T-helper 2 cell (primary cell): ENCODE measurements at places on chromosomes 5 and 9.

- no peak for DNase-seq
Measured at GRCh38 chr9:126459965-126460843, 133.6 kb downstream of the MVB12B start.

DNA sequence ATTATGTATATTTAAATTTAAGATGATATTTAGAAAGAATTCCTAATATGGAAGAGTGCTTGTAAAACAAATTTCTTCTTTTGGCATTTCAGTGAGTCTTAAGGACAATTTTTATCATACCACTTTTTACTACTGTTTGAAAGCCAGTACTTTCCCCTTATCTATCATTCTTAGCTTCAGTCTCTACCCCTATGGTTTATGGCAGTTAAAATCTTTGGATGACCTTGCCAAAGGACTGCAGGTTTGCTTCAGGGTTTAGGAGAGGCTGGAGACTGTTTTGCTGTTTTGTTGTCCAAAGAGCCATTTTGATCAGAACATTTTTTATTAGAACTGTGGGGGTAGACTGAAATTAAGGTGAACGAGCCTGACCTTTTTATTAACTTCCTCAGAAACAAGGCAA is 30.8 kb downstream of the SLC38A9 start:
- no peak for DNase-seq

GRCh38 chr9:673966-674526 is 167.5 kb upstream of the DMRT1 start:
- no peak for DNase-seq

GRCh38 chr9:34185778-34186551 is 7.1 kb downstream of the UBAP1 start:
- DNase-seq = no peak

DNA sequence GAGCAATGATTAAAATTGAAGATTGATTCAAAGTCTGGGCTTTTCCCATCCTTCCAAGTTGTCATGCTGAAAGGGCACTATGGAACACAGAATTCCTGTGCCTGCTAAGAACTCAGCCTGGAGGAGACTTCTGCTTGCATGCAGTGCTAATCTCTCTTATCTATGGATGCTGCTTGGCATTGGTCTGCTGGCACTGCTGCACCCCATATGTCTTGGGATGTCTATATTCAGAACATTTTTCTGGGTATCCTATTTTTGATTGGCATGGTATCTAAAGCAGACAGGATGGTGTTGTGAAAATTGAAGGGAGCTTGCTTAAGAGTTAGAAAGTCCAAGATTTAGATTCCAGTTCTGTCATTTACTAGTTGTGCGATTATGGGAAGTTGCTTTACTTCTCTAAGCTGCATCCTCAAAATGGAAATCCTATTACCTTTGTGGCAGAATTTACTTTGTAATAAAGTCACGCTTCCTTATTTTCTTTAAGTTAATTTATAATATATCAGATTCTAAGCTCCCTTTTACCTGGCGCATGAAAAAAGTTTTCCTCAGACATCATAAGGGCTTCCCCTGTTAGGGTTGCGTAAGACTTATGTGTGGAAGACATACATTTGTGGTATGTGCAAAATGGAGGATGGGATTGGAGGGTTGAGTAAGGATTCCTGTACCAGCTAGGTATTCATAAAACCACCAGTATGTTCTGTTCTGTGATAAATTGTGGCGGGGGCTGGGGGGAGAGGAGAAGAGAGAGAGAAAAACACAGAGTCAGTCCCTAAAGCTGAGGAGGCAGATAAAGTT is 254.0 kb downstream of the DMAC1 start:
- no peak for DNase-seq

DNA sequence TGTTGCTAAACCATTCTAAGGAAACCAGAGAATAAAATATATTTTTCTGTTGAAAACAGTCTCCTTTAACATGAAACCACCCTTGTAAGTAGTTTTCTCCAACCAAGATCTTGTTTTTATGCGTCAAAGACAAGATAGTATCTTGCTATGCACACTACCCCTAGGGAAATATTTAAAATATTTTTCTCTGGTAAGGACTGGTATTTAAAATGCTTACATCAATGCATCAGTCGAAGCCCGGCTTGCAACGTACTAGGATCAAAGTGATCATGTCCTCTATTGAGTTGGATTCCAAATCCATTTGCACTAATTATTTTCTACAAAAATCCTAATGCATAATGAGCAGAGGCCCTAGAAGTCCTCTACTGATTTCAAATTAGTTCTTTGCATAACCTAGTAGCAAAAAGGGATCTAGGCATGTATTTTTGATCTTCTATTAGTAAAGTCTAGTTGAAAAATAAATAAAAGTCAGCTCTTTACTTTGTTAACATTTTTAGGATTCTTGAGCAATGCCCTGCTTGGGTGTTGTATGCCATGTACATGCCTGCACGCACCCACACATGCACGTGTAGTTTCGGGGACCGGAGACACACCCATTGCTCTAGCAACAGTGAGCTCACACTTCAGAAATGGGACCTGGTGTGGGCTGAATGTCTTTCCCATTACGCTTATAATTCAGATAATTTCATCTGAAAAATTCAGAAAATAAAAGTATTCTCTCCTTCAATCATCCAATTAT is 165.0 kb upstream of the GPR151 start:
- no peak for DNase-seq

- no peak for DNase-seq
Measured at GRCh38 chr5:54460181-54460919, 4.9 kb downstream of the HSPB3 start.

- DNase-seq = no peak
Measured at GRCh38 chr5:60586307-60586901, 113.6 kb downstream of the DEPDC1B start.

GRCh38 chr5:117559005-117559844 is 984.6 kb upstream of the SEMA6A start:
- no peak for DNase-seq

DNA sequence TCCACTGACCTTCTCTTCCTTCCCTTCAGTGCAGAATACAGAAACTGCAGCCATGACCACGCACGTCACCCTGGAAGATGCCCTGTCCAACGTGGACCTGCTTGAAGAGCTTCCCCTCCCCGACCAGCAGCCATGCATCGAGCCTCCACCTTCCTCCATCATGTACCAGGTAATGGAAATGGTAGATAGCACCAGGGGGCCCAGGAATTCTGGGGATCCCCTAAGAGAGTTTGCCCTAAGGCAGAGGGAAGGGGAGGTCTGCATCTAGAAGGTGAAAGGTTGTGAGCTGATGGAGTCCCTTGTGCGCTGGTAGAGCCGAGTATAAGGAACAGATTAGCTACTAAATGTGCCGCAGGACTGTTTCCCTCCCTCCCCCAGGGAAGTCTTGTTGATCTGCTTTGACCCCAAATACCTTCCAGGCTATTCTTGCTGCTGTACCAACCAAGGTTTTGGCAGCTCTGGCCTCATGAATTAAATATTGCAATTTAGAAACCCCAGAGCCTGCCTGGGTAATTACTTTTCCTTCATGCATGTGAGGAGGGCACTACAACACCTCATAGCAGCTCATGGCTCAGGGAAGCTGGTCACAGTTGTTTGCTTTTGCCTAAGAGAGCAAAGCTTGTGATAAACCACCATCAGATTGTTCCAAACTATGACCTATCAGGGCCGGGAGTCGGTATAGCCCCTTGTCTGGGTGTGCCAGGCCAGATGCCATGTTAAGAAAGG is 19.6 kb downstream of the CYFIP2 start:
- no peak for DNase-seq

DNA sequence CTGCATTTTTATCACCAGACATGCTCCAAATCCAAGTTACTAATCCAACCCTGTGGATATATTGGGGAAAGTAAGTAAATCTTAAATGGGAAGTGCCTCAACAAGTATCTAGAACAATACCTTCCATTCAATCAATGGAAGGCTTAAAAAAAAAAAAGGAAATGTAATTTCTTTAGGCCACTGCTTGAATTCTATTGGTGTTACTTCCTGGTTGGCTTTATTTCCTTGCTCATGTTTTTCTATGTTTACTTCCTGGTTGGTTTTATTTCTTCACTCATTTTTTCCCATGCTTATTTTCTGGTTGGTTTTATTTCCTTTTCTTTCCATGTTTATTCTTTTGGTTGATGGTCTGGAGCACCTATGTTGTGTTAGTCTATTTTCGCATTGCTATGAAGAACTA is 363.9 kb downstream of the KDM4C start:
- no peak for DNase-seq

GRCh38 chr9:81156381-81156780 is 533.0 kb downstream of the TLE1 start:
- DNase-seq = no peak

DNA sequence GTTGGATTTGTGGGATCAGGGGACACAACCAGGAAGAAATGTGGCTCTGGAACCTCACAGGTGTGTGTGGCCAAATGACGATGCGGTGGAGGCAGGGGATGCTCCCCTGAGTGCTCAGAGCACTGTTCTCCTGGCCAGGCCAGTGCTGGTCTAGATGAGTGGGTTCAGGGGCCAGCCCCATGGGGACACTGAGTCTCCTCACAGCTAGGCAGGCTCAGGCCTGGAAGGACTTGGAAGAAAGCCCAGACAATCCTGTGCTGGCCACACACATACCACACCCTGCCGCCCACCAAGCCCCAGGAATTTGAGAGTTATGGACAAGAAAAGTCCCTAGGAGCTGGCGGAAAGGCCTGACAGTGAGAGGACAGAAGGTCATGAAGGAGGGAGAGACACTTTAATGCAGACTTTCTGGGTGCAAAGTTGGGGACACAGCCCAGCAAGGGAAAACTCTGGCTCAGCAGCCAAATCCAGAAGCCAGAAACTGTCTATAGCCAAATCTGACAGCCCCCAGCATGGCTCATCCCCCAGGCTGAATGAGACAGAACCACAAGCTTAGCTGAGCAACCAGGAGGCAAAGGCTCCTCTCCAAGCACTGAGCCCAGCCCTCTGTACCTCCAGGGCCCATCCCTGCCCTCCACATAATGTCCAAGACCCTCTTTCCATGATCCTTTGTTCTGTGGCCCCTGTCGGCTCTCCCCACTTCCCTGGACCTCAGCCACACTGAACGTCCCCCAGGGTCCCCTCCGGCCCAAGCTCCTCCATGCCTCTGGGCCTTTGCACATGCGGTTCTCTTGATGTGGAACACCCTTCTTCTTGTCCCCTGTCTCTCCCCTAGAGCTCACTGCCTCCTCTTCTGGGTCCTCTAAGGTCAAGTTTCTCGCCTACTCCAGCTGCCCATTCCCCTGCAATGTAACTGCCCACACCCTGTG is 22.4 kb downstream of the LHX6 start:
- DNase-seq = no peak

GRCh38 chr5:178068293-178068692 is 45.0 kb upstream of the N4BP3 start:
- DNase-seq = no peak

- no peak for DNase-seq
Measured at GRCh38 chr5:53368516-53368915, 111.9 kb upstream of the FST start.

DNA sequence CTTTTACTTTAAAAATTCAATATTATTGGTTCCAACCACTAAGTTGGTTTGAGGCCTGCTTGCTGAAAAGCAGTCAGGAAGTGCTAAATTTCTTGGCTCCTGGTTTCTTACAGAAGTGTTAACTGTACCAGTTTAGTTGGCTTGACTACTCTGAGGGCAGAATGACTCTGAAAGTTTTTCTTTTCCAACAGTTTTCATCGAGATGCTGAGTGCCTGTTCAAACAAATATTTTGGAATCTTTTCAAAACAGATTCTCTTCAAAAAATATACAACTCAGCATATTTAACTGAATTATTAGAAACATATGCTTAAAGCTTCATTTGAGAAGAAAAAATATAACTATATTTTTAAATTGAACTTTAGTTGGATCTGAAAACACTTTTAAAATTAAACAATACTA is 37.0 kb downstream of the SLC38A9 start:
- no peak for DNase-seq

- no peak for DNase-seq
Measured at GRCh38 chr9:134564431-134565170, 77.0 kb upstream of the COL5A1 start.

- no peak for DNase-seq
Measured at GRCh38 chr5:132225165-132226032, 2.3 kb downstream of the P4HA2 start.

DNA sequence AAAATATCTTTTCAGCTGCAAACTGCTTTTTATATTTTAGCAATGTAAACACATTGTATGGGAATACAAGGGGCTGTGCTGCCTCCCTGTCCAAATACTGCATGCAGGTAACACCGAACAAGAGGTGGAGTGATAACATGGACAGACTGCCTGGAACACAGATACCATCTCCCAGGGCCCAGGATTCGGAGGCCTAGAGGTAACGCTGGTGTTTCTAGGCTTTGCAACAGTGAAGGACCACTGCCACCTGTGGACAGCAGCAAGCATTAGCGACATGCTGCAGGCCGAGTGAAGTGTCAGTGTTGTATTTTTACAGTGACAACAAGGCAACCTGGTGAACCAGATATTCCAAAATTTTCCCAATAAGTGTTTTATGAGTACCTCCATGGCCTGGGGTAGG is 379.1 kb downstream of the DMRT2 start:
- DNase-seq = no peak

- DNase-seq = no peak
Measured at GRCh38 chr9:8232726-8233125, 433.1 kb upstream of the DMAC1 start.

DNA sequence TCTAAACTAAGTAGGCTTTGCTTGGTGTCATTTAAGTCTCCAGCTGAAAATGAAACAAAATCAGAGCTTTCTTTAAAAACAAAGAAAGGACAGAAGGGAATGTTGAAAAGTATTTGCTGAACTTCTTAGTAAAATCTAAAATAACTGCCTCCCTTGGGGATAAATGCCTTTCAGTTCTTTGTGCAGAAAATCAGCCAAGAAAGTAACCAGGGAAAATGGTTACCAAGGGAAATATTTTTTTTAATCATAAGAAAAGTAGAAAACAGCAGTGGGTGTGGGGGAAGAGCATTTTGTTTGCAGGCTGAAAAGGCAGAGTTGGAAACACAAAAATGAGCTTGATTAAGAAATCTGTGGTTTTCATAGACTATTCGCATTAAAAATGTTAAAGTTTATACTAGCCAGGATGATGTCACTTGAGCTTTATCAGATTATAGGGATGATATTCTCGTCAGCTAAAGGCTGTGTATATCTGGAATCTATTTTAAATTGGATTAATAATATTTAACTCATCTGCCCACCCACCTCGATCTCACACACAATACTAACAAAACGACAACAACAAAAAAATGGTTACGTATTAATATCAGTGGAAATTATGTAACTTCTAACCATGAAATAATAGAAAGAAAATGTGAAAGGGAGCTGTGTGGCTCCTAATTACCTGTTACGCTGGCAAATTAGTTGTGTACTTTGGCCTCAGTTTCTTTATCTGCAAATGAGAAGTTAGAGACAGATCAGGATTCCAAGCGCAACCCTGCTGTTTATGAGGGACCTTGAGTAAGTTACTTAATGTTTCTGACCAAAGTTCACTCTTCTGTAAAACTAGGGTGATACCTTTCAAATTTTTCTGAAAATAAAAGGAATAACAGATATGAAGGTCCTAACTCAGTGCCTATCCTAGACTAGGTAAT is at the start of gene ECM2:
ECM2 (minus strand) TSS at position 51 of the 911 bp plus-strand sequence. CDS start 13,124 bp downstream, outside the sequence.
- no peak for DNase-seq

- peak; percentile 4 for DNase-seq
Measured at GRCh38 chr5:172640822-172641358, at the start of gene NEURL1B. Gene NEURL1B (plus strand): TSS chr5:172641263. CDS start chr5:172641407, 144 bp downstream.

GRCh38 chr5:68839019-68839552 is 254.7 kb upstream of the SLC30A5 start:
- peak; percentile 34 for DNase-seq
